ENCODE measurements at places on chromosomes 3 and 15.

DNA sequence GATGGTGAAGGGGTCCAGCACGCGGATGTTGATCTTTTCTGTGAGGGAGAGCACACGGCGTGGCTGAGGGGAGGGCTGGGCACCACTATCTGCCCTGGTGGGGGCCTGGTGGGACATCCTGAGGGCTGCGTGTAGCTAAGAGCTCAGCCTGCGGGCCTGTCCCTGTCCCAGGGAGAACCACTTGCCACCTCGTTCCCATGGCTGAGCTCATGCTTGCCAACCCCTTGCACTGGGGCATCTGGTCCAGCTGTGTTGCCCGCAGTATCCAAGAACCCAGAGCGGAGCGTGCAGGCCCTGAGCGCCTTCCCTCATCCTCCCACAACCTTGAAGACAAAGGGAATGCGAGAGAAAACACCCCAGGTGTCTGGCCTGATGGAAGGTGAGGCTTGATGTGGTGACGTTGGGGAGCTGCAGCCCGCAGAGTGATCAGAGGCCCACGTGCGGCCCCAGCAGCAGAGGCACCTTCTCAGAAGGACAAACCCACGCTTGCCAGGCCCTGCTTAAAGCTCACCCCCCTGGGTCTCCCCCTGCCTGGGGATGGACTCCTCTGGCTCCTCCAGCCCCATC, 28.9 kb downstream of the TKT start:
- DNase-seq, result no peak

DNA sequence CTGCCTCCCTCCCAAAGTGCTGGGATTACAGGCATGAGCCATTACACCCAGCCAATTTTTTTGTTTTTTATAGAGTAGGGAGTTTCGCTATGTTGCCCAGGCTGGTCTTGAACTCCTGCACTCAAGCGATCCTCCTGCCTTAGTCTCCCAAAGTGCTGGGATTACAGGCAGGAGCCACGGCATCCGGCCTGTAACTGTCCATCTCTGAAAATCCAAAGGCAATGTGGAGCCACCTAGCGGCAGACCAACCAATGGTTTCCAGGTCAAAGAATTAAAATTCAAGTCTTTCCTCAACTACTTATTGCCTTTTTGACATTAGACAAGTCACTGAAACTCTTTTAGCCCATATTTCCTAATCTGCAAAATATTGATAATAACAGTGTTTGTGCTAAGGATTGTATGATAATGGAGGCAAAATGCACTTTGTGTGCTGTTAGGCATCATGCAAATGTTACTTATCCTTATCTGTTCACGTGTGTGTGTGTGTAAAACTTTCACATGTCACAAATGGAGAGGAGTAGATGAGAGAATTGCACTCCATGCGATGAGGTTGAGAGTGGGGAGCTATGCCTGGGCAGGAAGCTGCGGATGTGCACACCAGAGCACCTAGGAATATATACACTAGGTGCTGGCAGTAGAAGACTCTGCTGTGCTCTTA, 48.7 kb downstream of the COL8A1 start:
- peak; percentile 56 for DNase-seq

DNA sequence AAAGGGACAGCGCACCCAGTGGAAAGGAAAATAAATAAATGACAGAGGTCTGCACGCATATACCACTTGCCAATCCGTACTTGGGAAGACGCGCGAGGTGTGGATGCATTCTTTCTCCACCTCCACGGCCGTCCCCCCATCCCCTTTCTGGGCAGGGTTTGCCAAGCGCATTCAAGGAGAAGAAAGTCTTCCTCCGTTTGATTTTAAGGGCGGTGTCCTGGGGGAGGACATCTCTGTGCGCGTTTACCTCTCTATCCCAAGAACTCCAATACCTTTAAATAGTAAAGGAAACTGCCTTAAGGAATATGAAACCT, 576 bp upstream of the MB21D2 start:
- DNase-seq, result no peak

DNA sequence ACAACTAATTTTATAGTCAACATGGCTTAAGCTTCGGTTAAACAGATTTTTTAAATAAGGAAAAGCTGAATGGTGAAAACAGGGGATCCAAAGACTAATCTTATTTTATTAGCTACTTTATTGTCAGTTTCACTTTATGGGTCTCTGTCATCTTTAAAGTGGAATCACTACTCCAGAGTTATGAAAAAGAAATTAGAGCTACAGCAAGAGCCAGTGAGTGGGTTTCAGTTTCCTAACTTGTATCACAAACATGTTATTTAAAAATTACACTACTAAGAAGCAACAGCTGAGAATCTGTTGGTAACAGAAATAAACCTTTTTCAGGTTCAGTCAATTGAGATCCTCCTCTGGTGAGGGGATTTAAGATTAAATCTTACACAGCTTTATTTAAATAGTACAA, 10.0 kb downstream of the PHC3 start:
- DNase-seq, result no peak

GRCh38 chr3:59027607-59028006, 22.2 kb downstream of the CFAP20DC start:
- no peak for DNase-seq

GRCh38 chr3:153442799-153443487, 280.9 kb downstream of the RAP2B start:
- DNase-seq, result no peak

- DNase-seq, result no peak
These were observed 188.9 kb downstream of the TLE3 start for GRCh38 chr15:69908590-69909420.

GRCh38 chr3:19077388-19077787, 70.9 kb upstream of the KCNH8 start:
- no peak for DNase-seq

DNA sequence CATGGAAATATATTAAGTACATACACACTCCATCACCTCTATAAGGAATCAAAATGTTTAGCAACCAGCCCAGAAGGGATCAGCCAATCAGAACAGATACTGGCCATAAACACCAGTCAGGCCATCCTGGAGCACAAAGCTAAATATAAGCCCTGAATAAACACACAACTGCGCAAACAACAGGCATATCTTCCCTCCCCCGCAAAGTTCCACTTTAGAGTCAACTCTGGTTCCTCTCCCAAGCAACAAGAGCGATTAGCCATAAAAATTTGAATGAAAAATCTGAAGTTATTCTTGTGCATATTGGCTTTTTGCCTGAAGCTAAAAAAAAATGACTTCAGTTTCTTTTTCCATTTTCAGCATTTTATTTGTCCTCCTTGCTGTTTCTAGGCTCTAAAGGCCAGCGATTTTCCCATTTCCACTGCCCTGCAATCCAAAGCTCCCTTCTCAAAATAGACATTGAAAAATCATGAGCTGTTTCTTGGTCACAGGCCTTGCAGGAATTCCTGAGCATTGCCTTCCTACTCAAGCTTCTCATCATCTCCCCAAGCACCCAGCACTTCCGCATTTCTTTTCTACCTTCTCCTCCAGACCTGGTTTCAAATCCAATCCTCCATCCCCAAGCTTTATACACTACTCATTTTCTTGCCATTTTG, 247.9 kb downstream of the ZMAT3 start:
- no peak for DNase-seq

DNA sequence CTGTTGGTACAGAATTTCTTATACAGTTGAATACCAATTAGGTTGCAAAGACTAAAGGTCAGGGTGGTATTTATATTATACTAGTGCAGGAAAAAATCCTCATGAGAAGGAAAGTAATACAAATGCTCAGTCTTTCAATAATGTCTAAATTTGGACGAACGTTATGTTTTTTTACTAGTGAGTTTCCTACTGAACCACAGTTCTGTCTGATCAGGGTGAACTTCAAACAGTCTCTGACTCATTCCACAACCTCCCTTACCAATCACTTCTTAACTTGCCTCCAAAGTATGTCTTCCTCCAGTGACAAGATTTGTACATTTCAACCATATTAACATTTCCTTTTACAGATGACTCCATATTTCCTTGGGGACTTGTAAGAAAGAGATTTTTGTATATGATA, 3.4 kb downstream of the TMEM212 start:
- no peak for DNase-seq

- DNase-seq, result peak; percentile 61
These were observed at the start of gene MYZAP for GRCh38 chr15:57591822-57592367. MYZAP (plus strand) TSS chr15:57591904; CDS start chr15:57592035, 131 bp downstream.

DNA sequence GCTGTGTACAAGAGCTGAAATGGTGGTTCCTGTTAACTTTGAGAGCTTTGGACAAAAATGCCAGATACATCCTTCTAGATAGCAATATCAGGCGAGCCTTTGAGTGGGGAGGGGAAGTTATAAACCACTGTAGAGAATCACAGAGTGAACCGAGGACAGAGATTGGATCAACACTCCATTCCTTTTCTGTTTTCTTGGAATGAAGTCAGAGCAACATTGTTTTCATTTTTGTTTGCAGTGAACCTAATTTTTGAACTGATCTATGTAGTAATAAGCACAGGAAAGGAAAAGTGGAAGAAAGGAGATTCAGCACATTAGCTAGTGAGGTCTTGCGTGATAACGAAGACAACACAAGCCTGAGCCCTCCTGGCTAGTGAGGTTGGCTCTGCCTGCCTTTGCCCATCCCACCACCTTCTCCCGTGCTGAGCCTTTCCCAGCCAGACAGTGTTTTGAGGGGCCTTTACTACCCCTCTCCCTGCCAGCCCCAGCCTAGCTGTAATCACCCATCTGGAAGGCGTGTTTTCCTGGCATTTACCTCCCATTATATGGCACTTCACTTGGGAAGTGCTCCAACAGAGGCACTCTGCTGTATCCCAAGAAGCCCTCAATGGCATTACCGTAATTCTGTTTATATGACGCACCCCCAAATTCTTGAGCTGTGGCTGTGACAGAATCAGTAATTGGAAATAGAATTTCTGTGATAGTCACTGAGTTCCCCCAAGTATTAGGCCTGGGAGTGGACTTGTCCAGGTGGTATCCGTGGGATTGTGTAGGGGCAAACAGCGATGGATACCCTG, 129.8 kb downstream of the CACNA1D start:
- DNase-seq, result no peak

- DNase-seq, result no peak
These were observed 702 bp downstream of the ARHGEF3 start for GRCh38 chr3:56800832-56801661.

DNA sequence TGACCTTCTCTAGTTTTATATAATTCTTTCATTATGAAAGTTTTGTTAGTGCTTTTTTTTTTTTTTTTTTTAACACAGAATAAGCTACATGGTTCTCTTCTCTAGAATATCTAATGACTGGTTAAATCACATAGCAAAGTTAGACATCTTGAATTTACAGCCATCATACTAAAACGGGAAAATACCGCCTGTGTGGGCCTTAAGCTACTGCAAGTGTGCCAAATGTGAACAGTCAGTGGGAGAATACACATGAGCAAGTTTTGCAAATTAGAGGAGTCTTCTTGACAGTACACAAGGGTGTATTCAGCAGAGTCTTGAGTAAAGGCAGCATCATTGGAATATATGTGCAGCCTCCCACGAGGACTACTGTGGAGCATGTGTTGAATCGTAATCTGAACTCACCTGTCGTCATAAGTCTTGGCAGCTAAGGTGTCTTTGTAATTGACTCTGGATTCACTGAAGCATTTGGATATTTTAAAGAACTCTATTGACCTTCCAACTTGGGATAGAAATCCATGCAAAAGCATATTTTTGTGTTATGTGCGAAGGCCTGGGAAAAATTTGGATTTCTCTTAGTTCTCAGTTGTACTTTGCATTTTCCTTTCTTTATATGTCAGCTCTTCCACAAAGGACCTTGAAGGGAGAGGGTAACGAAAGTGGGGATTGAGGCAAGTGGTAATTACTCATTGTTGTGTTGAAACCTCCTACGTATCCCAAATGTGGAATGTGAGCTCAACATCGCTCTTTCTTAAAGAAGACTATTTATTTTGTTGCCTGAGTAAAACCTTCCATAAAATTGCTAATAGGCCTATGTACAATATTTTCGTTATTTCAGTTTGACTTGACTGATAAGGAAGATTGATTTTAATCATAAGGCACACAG, 117.4 kb downstream of the ATG7 start:
- no peak for DNase-seq
